ENCODE measurements at places on chromosomes 6 and 20.

GRCh38 chr20:45861221-45862075, 4.0 kb downstream of the ZSWIM3 start:
- no peak overlapping the region for H3K4me3 ChIP-seq
- H3K27me3 ChIP-seq, result no peaks in the 10 kb centered on the region
- peaks cover 16% of the 10 kb centered on the region for H3K4me1 ChIP-seq
- H3K36me3 ChIP-seq, result peaks cover 3% of the 10 kb centered on the region
- no peak for DNase-seq

GRCh38 chr20:59159493-59160376, 3.9 kb upstream of the ZNF831 start:
- H3K4me3 ChIP-seq, result no peak overlapping the region
- peaks cover 2% of the 10 kb centered on the region for H3K36me3 ChIP-seq
- DNase-seq, result no peak
- peaks cover 29% of the 10 kb centered on the region for H3K4me1 ChIP-seq
- peaks cover 4% of the 10 kb centered on the region for H3K27me3 ChIP-seq
- peak overlapping the region; percentile 9 for H3K27ac ChIP-seq

DNA sequence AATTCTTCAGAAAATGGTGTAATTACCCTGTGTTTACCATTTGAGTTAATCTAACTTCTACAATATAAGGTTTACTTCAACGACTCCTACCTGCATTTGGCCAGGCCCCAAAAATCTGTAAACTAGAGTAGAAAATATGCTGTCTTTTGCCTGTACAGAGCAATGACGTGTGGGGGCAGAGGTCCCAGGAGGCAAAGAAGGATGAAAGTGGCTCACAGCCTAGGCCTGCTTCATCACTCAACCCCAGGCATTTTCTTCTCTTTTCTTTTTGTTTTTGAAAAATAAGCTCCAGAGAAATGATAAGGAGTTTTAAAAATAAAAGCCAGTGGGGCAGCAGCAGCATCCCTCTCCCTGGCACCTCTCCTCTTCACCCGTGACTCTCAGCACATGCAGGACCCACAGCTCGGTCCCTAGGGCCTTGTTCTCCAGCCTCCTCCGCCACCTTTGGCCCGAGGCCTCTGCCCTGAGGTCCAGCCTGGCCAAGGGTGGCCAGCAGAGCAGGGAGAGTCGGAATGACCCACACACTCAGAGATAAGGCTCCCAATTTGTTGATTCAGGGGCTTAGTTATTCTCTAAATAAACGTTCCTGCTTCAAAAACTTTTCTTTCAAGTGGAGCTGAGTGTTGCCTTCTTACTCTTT, 310.3 kb upstream of the RNF24 start:
- H3K27me3 ChIP-seq, result peaks cover 15% of the 10 kb centered on the region
- no peak for DNase-seq
- H3K4me1 ChIP-seq, result no peaks in the 10 kb centered on the region
- no peak overlapping the region for H3K4me3 ChIP-seq

DNA sequence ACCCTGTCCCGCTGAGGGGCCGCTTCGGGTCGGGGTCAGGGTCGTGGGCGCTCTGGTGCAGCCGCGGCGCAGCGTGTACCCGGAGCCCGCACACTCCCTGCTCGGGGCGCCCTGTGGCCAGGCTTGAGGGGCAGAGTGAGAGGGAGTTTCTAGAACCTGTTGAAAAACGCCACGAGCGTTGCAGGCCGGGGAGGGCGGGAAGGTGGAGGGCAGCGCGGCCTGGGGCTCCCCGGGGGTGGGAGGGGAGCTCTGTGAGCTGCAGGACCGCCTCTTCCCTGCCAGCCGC, 539 bp upstream of the BHLHE23 start:
- H3K4me1 ChIP-seq, result peaks cover 14% of the 10 kb centered on the region
- no peak for DNase-seq
- no peak overlapping the region for H3K4me3 ChIP-seq
- H3K27me3 ChIP-seq, result peaks cover 29% of the 10 kb centered on the region
- no peak overlapping the region for H3K27ac ChIP-seq

- H3K27me3 ChIP-seq, result peaks cover 9% of the 10 kb centered on the region
- no peak for DNase-seq
- H3K4me1 ChIP-seq, result peaks cover 9% of the 10 kb centered on the region
- H3K4me3 ChIP-seq, result no peak overlapping the region
- no peak overlapping the region for H3K27ac ChIP-seq
These were observed 20.2 kb downstream of the MYLK4 start for GRCh38 chr6:2730353-2731107.

GRCh38 chr6:161162722-161163121, 111.1 kb downstream of the AGPAT4 start:
- H3K27me3 ChIP-seq, result no peaks in the 10 kb centered on the region
- no peak overlapping the region for H3K4me3 ChIP-seq
- H3K27ac ChIP-seq, result no peak overlapping the region
- DNase-seq, result no peak
- no peaks in the 10 kb centered on the region for H3K36me3 ChIP-seq

GRCh38 chr6:111559188-111560097, 46.2 kb downstream of the TRAF3IP2 start:
- H3K27me3 ChIP-seq, result no peaks in the 10 kb centered on the region
- no peak overlapping the region for H3K4me3 ChIP-seq
- peaks cover 28% of the 10 kb centered on the region for H3K36me3 ChIP-seq
- H3K4me1 ChIP-seq, result peaks cover 7% of the 10 kb centered on the region
- peak overlapping the region; percentile 74 for H3K27ac ChIP-seq

DNA sequence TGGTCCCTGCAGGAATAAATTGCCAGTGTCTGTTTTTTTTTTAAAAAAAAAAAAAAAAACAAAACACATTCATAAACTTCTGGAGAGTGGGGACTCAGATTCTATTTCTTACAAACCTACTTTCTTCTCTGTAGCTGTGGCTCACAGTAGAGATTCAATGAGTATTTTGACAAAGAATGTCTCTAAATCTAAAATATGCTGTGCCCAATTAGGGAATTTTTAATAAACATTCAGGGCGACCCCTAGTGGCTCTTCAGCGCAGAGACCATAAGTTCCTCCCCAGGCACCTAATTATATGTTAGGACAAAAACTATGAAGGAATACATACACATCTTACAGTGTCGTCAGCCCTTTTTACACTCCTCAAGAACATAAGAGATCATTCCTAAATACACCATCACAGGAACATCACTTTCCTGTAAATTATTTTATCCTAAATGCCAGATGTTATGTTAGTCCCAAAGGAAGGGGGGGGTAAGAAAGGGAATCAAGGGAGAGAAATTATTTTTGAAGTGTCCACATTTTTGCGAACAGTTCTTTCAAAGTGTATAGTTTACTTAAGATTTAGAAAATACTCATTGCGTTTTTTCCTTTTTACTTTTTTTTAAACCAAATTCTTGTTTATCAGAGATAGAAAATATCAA, 21.8 kb upstream of the NAA20 start:
- no peak overlapping the region for H3K27ac ChIP-seq
- peaks cover 2% of the 10 kb centered on the region for H3K27me3 ChIP-seq
- DNase-seq, result peak; percentile 19
- H3K36me3 ChIP-seq, result no peaks in the 10 kb centered on the region
- no peak overlapping the region for H3K4me3 ChIP-seq
- peaks cover 2% of the 10 kb centered on the region for H3K4me1 ChIP-seq

DNA sequence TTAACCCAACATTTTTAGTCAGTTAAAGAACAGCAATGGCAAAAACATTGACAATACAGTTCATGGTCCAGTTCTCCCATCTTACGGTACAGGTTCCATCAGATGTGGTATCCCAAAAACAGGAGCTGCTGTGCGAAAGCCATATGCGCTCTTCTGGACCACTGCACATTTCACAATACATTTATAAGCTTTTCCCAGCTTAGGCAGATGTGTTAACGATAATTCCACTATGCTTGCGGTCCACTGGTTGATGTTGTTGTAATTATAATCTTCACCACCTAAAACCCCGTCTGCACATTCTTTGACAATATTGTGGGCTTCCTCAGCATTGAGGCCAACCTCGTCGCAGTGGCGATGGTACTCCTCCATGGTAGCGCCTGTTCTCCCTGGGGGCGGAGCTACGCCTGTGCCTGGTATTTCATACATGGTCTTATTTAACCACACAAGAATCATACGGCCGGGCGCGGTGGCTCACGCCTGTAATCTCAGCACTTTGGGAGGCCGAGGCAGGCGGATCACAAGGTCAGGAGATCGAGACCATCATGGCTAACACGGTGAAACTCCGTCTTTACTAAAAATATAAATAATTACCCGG, 52.0 kb downstream of the BFSP1 start:
- no peaks in the 10 kb centered on the region for H3K36me3 ChIP-seq
- H3K27ac ChIP-seq, result no peak overlapping the region
- H3K4me1 ChIP-seq, result no peaks in the 10 kb centered on the region
- H3K4me3 ChIP-seq, result no peak overlapping the region
- DNase-seq, result no peak

DNA sequence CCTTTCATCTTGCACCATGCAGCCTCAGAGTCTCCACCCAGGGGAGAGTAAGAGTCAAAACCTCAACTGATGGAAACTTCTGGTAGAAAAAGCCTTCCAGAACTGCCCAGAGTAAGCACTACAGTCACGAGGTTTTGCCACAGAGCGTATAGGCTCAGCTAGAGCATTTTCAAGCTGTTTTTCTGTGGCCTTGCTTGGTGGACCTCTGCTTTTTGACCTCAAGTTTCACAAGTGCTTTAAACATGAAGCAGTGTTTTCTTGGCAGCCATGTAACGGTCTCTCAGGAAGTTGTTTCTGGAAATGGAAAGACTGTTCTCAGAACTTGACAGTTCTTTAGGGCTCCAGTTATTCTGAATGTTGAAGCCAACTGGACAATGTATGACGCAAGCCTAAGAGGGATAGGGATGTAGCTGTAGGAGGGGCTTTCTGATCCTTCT, 146.5 kb downstream of the ZDHHC14 start:
- H3K4me3 ChIP-seq, result no peak overlapping the region
- H3K36me3 ChIP-seq, result peaks cover 11% of the 10 kb centered on the region
- peaks cover 49% of the 10 kb centered on the region for H3K4me1 ChIP-seq
- H3K27me3 ChIP-seq, result no peaks in the 10 kb centered on the region

- no peaks in the 10 kb centered on the region for H3K36me3 ChIP-seq
- H3K27ac ChIP-seq, result no peak overlapping the region
- no peaks in the 10 kb centered on the region for H3K4me1 ChIP-seq
- no peak for DNase-seq
- peaks cover 5% of the 10 kb centered on the region for H3K27me3 ChIP-seq
These were observed 137.0 kb downstream of the MRPL14 start for GRCh38 chr6:43990275-43990626.

DNA sequence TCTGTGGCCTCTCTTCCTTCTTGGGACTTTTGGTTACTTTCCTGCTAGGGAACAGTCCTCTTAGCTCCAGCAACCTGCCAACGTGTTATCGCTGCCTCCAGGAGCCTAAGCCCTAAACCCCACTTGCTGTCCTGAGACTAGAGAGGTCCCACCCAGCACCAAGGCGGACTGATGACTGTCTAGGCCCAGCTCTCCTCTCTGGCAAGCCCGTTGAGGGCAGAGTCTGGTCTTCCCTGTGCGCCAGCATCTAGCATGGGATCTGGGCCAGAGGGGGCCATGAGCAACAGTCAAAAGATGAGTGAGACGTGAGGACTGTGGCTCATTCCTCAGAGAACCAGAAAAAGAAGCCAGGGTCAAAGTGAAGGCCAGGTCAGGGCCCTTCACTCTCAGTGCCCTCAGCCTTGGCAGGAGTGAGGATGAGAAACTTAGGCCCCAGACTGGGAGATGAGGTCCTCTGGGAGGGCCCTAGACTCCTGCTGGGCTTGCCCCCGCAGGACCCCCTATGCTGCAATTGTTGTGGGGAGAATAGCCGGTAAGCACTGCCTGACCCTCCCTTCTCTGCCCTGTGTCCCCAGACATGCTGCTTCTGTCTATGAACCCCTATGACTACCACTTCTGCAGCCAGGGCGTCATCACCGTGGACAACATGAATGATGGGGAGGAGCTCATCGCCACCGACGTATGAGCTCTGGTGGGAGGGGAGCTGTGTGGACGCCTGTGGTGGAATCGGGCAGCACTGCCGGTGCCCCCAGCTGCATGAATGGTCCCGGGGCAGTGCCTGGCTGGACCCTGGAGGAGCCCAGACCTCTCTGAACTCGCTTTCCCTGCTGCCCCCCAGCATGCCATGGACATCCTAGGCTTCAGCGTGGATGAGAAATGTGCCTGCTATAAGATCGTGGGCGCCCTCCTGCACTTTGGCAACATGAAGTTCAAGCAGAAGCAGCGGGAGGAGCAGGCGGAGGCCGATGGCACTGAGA, 30.9 kb downstream of the MYH7B start:
- no peak for DNase-seq
- no peak overlapping the region for H3K27ac ChIP-seq

GRCh38 chr20:53611449-53611894, 17.8 kb upstream of the ZNF217 start:
- peaks cover 8% of the 10 kb centered on the region for H3K4me1 ChIP-seq
- no peaks in the 10 kb centered on the region for H3K27me3 ChIP-seq
- DNase-seq, result no peak
- no peaks in the 10 kb centered on the region for H3K36me3 ChIP-seq

GRCh38 chr20:31833931-31834521, 11.4 kb downstream of the FOXS1 start:
- no peaks in the 10 kb centered on the region for H3K27me3 ChIP-seq
- no peak overlapping the region for H3K4me3 ChIP-seq
- H3K4me1 ChIP-seq, result peaks cover 7% of the 10 kb centered on the region
- DNase-seq, result no peak

GRCh38 chr20:2799688-2800520, 523 bp downstream of the CPXM1 start:
- peak overlapping the region; percentile 75 for H3K4me3 ChIP-seq
- peaks cover 18% of the 10 kb centered on the region for H3K4me1 ChIP-seq
- no peaks in the 10 kb centered on the region for H3K36me3 ChIP-seq
- DNase-seq, result no peak
- H3K27me3 ChIP-seq, result peaks cover 45% of the 10 kb centered on the region

- peaks cover 6% of the 10 kb centered on the region for H3K4me1 ChIP-seq
- no peaks in the 10 kb centered on the region for H3K27me3 ChIP-seq
- H3K27ac ChIP-seq, result no peak overlapping the region
- H3K36me3 ChIP-seq, result peaks cover 56% of the 10 kb centered on the region
- no peak for DNase-seq
- no peak overlapping the region for H3K4me3 ChIP-seq
These were observed 158.7 kb downstream of the RNGTT start for GRCh38 chr6:88804701-88805100.

GRCh38 chr6:155174576-155175211, 89.1 kb upstream of the CLDN20 start:
- peak overlapping the region; percentile 80 for H3K27ac ChIP-seq
- no peaks in the 10 kb centered on the region for H3K27me3 ChIP-seq
- peaks cover 18% of the 10 kb centered on the region for H3K4me1 ChIP-seq
- no peak overlapping the region for H3K4me3 ChIP-seq

DNA sequence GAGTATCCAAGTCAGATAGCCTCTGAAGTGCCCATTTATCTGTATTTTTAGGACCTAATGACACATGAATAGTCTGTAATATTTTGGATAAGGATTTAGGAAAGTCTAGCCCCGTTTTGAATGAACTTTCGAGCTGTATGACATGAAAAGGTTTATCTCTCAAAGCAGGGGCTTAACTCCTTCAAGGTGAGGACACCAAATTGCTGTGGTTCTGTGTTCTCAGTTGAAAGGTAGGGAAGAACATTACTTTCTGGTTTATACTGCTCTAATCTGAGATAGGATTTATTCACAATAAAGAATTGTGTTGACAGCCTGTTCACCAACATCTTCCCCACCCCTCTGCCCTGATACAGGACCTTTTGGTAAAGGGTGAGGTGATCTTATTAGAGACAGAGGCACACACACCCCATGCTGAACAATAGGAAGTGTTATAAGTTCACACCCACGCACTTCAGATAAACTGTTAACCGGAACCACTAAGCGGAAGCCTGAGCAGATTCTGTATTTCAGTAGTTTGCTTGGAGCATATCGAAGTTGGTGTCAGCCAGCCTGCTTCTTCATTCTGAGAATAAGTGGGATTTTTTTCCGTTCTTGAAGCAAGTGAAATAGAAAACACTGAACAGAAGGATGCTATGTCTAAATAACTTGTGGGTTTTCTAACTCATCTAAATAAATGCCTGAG, 223.3 kb downstream of the TMEM242 start:
- H3K4me3 ChIP-seq, result peak overlapping the region; percentile 49
- peaks cover 13% of the 10 kb centered on the region for H3K36me3 ChIP-seq
- H3K27ac ChIP-seq, result peak overlapping the region; percentile 89
- H3K4me1 ChIP-seq, result peaks cover 29% of the 10 kb centered on the region
